ENCODE measurements at places on chromosomes 7 and 10.

DNA sequence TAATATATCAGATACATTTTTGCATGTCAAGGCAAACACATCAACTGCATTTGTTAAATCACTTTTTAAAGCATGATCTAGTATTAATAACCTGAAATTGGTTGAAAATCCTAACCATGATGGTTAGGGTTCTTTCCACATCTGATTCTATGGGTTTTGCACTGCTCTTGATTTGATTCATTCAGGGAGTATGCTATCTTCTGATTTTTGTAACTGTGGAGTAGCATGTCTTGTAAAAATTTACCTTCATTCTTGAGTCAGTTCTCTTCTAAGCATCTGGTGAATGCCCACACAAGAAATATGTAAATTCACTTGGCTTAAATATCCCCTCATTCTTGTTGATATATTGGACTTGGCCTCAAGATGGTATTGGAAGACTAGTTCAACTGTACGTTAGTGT, 178.7 kb downstream of the KLF6 start:
- no peak for DNase-seq

DNA sequence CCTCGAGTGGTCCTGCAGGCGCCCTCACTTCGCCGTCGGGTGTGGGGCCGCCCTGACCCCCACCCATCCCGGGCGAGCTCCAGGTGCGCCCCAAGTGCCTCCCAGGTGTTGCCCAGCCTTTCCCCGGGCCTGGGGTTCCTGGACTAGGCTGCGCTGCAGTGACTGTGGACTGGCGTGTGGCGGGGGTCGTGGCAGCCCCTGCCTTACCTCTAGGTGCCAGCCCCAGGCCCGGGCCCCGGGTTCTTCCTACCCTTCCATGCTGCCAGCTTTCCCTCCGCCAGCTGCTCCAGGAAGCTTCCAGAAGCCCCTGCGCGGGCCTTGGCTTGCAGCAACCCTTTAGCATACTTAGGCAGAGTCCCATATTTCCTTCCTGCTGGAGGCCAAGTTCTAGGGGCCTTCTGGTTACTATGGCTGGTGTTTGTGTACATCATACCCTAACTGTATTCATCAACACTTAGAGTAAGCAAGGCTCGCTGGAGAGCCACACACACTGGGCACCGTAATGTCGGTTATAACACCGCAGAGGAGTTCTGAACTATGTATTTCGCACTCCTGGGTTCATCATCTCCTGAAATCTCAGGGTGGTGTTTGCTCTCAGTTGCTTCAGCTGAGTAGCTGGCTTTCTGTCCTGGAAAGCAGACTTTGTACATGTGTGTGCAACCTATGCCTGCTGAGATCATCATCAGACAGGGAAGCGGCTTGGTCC, 471 bp downstream of the MGMT start:
- DNase-seq = no peak

DNA sequence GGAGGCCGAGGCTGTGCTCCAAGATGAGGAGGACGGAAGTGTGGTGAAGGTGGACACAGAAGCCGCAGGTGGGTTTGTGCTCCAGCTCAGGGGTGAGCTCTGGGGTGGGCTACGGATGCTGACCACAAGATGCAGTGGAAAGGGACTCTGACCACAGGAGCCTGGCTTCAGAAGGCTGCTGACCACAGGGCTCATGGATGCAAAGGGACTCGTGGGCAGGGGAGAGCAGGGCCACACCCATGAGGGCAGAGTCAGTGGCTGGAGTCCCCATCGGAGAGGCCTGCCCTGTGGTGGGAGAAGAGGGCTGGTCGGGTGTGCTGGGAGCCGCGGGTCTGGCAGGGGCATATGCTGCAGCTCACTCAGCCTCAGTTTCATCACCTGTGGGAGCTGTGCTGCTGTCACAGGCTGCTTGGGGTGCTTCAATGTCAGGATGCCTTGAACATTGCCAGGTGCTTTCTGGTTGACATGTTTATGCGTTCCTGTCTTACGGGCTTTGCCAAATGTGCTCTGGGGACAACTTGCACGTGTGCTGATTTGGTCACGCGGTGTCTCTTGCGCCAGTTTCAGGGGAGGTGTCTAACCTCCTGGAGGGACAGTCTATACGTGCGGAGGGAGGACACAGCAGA, 13.7 kb downstream of the SCART1 start:
- DNase-seq = no peak

GRCh38 chr7:28061824-28062196, 118.8 kb downstream of the JAZF1 start:
- DNase-seq = no peak

GRCh38 chr10:101207026-101207425, 22.2 kb downstream of the LBX1 start:
- no peak for DNase-seq

- peak; percentile 12 for DNase-seq
Measured at GRCh38 chr7:67916571-67917436, 920.2 kb downstream of the TYW1 start.

DNA sequence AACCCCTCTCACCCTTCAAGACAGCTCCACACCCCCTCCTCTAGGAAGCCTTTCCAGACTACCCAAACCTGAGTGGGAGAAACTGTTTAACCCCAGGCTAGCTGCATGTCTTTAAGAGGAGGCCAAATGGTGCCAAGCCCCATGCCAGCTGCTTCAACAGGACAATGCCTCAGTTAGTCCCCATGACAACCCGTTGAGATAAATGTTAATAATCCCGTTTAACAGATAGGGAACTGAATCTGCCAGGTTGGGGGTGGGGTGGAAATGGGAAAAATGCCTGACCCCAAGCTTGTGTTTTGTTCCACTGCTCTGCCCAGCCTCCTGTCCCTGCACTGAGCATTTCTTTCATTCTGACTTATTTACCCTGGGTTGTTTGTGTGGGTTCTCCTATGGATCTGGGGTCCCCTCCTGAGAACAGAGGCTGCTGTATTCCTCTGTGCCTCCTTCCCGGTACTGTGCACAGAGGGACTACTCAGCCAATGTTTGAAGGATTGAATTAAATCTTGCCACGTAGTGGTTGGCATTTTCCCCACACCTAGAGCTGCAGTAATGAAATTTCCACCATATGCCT, 452.6 kb upstream of the ZMIZ1 start:
- no peak for DNase-seq

DNA sequence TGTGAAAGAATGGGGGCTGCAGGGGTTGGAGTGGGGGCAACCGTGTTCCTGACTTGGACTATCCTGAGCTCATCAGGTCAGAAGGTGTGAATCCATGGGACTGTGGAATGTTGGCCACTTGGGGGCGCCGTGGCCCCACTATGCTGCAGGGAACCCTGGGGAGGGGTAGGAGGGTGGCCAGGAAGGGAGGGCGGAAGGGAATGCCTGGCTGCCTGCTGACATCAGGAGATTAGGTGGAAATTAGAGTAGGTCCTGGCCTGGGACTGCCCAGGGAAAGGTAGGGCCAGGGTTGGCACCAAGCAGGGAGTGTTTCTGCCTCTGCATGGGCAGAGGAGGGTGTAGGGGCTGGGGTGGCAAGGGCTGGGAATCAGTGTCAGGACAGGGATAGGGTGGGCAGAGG, 65.8 kb upstream of the PRSS58 start:
- no peak for DNase-seq

DNA sequence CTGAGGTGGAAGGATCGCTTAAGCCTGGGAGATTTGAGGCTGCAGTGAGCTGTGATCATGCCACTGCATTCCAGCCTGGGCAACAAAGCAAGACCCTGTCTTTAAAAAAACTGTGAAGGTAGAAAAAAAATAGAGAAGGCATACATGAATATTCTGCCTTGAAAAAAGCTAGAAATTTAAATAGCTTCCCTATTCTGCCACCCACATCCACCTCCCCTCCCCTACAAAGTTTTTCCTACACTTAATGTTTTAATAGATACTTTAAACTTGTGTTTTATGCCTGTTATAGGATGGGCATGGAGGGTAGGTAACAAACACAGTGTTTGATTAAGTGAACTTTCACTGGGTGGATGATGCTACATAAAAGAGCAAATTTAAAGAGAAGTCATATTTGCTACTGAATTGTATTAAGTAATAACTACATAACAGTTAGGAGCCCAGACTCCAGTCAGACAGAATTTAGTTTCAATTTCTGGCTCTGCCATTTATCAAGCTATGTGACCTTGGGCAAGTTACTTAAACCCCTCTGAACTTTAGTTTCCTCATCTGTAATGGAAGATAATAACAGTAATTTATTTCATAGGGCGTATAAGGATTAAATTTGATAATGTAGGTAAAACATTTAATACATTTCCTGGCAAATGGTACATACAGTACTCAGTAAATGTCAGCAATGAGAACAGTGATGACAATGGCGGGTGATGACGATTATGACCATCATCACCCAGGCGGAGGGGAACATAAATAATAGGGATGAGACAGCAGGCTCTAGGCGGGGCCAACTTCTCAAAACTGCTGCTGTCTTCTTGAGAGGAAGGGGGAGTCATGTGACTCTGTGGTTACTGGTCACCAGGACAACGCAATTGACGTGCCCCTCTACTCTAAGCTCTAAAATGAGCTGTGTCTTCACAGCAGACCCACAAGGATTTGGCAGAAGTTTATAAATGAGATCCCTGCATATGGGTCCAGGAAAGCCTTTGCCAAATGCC, 15.8 kb downstream of the DNMBP start:
- DNase-seq = no peak

DNA sequence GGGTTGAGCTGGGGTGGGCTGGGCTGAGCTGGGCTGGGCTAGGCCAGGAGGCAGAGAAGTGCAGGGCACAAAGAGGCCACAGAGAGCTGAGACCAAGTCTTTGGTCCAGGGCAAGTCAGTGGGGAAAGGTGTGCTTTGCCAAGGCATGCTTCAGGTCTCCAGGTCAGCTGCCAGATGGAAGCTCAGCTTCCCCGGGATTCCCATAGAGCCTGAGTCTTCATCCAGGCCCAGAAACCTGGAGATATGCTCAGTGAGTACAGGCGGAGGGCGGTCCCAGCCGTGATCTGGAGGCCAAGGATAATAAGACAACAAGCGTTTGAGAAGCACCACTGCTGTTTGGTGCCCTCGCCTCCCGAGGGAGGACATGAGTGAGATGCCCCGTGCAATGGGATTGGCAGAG, 4.7 kb upstream of the CALN1 start:
- no peak for DNase-seq

GRCh38 chr7:75040512-75040911, 33.1 kb downstream of the RCC1L start:
- DNase-seq = no peak

- DNase-seq = no peak
Measured at GRCh38 chr7:64884085-64884912, 18.8 kb upstream of the ZNF273 start.

DNA sequence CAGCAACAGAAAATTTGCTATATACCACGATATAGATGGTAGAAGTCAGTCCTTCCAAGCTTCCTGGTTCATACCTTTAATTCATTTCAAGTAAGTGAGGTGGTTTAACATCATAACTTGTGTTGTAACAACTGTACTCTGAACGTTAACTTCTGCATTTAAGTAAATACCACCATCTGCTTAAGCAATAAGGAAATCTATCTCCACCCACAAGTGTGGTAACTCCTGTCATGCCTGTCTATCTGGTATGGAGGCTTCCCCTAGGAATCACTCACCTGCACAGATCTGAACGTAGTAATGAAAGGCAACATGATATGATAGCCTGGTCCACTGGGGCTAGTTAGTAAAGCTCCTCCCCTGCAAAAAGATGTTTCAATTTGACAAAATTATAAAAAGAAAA, 2.3 kb downstream of the ERLIN1 start:
- DNase-seq = no peak

DNA sequence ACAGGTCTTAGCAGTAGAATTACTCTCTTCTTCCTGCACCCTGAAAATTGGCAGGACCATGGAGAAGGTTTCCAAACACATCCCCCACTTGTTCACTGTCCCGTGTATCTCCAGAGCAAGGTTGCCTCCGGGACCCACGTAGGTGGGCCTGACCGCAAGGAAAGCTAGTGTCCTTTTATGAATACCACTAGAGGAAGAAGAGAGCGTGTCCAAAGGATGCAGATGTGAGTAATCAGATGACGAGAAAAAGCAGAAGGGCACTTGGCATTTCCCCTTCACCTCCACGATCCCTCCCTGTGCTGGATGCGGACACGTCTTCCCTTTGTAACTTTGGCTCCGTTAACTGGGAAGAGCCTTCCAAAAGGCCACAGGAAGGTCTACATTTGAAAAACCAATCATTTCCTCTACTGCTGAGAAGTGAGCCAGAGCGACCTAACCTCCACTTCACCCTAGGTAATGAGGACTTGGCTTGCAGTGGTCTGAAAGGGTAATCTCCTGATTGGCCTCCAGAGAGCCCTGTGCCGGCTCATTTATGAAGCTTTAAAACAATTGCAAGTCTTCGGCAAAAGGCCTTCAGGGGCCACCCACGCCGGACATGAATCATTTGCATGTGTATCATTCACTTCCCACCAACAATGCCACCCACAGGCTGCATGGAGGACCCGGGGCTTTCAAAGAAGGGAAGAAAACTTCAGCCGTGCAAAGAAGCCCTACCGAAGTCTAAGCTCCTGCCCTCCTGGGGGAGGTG, 55.4 kb downstream of the LYZL1 start:
- no peak for DNase-seq

- DNase-seq = no peak
Measured at GRCh38 chr7:124643311-124643811, 122.2 kb downstream of the GPR37 start.

GRCh38 chr7:21497072-21497471, 45.8 kb upstream of the DNAH11 start:
- DNase-seq = no peak

- no peak for DNase-seq
Measured at GRCh38 chr7:67518580-67518979, 521.9 kb downstream of the TYW1 start.

DNA sequence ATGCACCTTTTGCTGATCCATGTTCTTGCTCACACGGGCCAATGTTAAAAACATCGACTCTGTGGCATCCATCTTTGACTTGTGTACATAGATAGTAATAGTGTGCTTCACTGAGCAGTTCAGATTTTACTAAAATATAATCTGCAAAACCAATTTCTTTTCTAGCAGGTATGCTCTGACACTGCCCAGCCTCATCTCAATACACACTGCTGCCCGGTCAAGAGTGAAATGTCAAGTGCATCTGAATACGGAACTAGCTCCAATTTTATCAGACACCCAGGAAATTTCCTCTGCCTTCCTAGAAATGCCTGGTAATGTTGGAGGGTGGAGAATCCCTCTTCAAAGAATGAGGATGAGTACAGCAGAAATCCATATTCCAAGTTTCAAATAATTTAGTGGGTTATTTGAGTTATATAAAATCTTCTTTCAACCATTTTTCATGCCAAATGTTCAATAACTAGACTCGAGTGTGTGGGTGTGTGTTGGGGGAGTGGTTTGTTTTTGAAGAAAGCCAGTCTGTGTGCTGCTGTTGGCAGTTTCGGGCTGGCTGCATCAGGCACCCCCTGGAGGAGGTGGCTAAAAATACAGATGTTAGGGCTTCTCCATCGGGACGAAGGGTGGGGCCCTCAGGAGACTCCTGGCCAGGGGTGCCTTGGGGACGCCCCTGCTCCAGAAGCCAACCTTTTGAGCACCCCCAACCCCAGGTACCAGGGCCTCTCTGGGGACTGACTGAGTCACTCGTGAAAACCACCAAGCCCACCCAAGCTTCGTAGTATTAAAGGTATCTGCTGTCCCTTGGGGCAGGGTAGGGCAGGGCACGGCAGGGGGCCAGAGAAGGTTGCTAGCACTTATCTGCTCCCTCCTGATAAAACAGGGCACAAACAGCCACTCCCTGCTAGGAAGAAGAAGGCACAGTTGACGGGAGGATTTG, 15.4 kb downstream of the CTBP2 start:
- DNase-seq = peak; percentile 30

GRCh38 chr10:88346144-88346977, 236.8 kb downstream of the RNLS start:
- DNase-seq = no peak

- DNase-seq = no peak
Measured at GRCh38 chr10:79097021-79097872, 28.5 kb downstream of the ZMIZ1 start.
